ENCODE measurements at places on chromosomes 12 and 14.

- no peak for DNase-seq
Measured at GRCh38 chr12:116434155-116435011, 124.8 kb upstream of the MAP1LC3B2 start.

- DNase-seq = no peak
Measured at GRCh38 chr12:51888316-51889215, 663 bp downstream of the ANKRD33 start.

DNA sequence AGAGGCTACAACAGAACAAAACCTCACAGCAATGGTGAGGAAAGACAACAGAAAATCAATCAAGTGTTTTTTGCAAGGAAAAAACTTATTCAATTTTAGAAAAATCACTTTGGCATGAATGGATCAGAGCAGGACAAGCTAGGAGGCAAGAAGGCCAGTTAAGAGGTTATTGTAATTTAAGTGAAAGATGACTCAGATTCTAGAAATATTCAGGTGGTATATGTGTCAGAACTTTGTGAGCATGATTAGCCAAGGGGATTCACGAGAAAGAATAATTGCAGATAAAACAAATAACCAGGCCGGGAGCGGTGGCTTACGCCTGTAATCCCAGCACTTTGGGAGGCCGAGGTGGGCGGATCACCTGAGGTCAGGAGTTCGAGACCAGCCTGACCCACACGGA lies 12.7 kb downstream of the GCH1 start:
- DNase-seq = no peak

- DNase-seq = no peak
Measured at GRCh38 chr12:123992118-123992825, 19.3 kb downstream of the ZNF664 start.

DNA sequence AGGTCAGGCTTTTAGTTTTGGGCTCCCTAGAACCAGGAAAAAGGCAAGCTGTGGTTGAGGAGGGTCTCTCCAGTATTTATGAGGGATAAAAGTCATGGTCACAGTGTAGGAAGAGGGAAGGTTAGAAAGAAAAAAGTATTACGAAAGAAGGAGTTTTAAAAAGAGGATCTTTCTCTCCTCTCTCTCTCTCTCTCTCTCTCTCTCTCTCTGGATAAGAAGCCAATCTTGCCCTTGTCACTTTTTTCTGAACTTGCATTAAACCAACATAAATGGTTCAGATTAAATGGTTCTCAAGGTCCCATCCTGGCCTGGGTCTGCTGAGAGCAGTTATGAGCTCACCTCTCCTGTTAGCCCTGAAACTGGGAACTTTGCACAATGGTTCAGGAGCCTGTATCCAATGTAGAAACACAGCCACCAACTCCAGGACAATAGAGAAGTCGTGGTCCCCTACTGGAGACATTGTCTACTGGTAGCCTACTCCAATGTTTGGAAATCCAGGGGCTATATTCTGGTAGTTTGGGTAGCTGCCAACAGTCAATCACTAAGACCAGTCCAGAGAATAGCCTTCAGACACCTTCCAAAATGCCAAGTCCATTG lies 131.9 kb downstream of the DAD1 start:
- DNase-seq = no peak
